Stimulated activated CD4-positive, alpha-beta T cell treated with anti-CD3 and anti-CD28 coated beads, Interleukin-1b, Interleukin-23, amount 100 ng/mL, for 48 hours (primary cell): ENCODE measurements at places on chromosomes 13 and 19.
A peak's percentile ranks its signal among the peaks of the same experiment; 100 is the strongest.

GRCh38 chr19:15612342-15612741, 2.7 kb upstream of the CYP4F8 start:
- DNase-seq: no peak

- DNase-seq: no peak
Measured at GRCh38 chr19:31164791-31165251, 184.4 kb downstream of the TSHZ3 start.

- DNase-seq: no peak
Measured at GRCh38 chr19:30516531-30516930, 144.3 kb downstream of the ZNF536 start.

GRCh38 chr19:46271481-46272197, 25.2 kb upstream of the HIF3A start:
- peak; percentile 21 for DNase-seq

DNA sequence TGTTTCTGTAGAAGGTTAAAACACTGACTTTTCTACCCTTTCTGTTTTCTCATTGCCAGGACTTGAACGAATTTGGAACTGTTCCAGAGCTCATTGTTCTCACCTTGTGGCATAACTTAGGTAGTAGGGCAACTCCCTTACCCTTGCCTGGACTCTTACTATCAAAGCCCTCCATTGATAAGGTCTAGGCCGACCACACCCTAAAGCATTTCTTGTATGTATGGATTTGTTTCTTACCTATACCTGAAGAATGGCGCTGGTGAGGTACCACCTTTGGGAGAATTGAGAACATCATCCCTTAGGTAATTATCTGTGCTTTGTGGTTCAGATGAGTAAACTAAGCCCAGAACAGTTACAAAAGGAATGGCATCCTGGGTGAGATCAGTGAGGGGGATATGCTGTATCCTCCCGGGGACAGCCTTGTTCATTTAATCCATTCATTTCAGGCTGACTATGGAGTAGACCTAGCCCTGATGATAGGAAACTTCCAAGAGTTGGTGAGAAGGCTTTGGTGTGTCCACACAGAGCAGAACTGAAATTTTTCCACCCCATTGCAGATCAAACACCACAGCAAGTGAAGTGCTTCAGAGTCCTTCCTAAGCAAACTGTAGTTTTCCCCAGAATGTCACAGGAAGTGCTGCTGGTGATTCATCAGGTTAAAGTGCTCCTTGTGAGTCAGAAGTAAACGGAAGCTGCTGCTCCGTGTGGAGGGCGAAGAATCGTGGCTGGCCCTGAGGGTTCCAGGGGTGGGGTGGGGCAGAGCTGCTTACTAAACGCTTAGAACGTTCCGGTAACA, 113.0 kb downstream of the TEX26 start:
- peak; percentile 85 for DNase-seq

DNA sequence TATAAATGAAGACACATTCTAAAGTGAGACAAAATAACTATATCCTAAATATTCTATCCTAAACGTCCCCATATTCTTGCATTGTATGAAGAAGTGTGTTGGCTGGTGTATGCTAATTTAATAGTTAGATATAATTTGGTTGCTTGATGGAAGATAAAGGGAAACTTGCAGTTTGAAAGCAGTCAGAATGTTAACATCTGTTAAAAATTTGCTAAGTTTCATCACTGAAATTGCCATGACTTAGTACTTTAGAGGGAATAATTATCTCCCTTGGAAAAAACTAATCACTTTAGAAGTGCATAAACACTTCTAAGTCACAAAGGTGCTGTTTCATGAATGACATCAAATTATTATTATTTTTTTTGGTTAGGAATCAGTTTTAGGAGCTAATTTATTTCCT, 61.6 kb downstream of the ITGBL1 start:
- DNase-seq: no peak

DNA sequence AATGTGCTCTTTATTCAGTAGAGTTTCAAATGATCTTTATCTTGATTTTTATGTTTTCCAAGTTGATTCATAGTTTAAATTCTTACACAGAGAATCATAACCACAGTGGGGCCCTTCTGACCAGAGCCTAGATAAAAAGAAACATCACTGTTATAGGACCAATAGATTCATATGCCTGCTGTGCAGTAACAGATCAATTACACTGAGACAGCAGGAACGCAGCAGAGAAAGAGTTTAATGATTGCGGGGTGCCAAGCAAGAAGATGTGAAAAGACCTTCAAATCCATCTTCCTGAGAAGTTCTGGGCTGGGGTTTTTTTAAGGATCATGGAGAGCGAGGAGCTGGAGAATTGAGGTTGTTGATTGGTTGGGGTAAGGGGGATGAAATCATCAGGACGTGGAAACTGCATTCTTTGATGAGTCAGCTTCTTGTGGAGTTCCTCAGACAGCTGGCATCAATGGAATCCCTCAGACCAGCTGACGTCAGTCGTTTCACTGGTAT, 346.6 kb downstream of the TBC1D4 start:
- no peak for DNase-seq

DNA sequence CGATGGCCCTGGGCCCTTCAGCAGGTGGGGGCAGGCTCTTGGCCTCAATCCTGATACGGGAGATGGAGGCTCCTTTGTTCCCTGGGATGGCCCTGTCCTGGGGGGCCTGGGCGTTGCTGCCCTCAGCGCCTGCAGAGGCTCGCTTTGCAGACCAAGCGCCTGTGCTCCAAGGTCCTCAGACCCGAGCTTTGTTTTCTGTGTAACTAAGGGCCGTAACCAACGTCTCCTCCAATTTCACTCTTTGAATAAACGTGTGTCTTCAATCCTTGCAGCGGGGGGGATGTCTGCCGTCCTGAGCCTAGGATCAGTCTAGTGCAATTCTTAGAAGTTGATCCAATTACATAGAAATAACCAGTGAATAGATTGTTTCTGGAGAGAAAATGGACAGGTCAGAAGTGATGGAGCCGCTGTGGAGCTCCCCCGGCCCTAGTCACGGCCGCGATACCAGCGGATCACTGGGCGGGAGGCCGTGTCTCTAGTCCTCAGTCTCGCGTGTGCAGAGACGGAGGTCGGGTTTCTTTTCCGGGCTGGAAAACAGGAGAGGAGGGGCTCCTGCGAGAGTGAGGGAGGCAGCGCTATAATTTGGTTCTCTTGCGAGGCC, 5.3 kb downstream of the PTBP1 start:
- no peak for DNase-seq

DNA sequence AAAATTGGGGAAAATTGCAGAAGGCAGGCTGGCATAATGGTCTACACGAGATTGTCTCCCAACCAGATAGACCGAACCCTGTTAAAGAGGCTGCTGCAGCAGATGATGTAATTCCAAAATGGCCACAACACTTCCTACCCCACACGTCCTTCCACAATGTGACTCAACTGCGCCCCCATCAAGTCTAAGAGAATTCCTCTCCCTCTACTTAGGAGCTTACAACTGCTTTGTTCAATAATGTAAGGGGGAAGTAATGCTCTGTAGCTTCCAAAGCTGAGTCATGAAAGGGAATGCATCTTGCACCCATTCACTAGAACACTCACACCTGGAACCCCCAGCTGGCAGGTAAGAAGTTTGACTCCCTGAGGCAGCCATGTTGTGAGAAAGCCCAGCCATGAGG, 117.8 kb upstream of the IRS2 start:
- no peak for DNase-seq

- DNase-seq: no peak
Measured at GRCh38 chr19:42185277-42185676, 32.2 kb downstream of the DEDD2 start.

DNA sequence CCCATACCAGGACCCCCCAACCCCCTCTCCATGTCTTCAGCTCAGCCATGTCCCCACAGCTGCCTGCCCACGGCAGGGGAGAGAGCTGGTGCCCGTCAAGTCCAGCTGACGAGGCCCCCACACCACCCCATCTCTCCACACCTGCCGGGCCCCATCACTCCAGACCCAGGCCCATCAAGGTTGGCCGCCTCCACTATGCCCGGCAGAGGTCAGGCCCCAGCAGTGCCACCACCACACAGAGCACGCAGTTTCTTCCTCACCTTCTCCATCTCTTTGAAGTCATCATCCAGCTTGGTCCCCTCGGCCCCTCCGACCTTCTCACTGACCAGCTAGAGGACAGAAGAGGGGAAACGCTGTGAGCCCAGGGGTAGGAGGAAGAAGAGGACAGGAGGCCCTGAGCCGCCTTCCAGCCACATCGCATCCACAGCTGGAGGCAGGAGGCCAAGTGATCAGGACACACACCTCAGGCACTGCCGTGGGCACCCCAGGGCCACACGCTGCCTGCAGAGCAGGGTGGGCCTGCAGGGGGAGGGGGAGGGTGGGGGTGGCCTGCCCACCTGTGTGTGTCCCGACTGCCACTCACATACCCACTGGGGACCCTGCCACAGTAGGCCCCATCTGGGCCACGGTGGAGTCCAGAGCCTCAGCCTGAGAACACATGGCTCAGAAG, 23.4 kb downstream of the MPND start:
- no peak for DNase-seq

- DNase-seq: no peak
Measured at GRCh38 chr19:42278452-42279154, 9.6 kb downstream of the CIC start.

GRCh38 chr13:33697926-33698325, 120.0 kb upstream of the RFC3 start:
- no peak for DNase-seq

DNA sequence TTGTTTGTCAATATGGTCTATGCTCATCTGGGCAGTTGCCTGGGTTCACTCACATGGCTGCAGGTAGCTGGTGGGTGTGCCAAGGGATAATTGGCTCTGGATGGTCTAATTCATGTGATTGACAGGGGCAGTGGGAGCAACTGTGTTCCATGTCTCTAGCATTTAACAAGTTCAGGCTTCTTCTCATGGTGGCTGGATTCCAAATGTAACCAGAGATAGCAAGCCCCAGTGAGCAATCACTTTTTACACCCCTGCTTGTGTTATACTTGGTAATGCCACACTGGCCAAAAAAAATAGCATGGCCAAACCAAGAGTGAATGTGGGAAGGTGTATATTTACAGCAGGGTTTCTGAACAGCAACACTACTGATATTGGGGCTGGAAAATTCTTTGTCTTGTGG, 89.6 kb upstream of the TNFSF11 start:
- no peak for DNase-seq

DNA sequence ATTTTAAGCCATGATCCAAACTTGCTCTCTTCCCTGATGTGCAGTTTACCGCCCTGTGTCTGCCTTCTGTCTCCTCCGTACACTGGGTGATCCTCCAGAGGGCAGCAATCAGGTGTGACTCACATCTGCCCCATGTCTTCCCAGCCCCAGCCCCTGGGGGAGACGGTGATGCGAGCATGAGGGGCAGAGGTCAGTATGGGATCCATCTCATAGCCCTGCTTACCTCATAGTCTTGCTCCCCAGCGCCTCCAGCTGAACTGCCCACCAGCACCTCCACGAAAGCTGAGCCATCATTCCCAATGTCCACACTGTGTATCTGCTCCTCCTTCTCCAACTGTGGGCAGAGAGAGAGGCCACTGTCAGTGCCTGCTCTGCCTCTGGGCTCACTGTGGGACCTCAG, 14.6 kb downstream of the XRCC1 start:
- no peak for DNase-seq

DNA sequence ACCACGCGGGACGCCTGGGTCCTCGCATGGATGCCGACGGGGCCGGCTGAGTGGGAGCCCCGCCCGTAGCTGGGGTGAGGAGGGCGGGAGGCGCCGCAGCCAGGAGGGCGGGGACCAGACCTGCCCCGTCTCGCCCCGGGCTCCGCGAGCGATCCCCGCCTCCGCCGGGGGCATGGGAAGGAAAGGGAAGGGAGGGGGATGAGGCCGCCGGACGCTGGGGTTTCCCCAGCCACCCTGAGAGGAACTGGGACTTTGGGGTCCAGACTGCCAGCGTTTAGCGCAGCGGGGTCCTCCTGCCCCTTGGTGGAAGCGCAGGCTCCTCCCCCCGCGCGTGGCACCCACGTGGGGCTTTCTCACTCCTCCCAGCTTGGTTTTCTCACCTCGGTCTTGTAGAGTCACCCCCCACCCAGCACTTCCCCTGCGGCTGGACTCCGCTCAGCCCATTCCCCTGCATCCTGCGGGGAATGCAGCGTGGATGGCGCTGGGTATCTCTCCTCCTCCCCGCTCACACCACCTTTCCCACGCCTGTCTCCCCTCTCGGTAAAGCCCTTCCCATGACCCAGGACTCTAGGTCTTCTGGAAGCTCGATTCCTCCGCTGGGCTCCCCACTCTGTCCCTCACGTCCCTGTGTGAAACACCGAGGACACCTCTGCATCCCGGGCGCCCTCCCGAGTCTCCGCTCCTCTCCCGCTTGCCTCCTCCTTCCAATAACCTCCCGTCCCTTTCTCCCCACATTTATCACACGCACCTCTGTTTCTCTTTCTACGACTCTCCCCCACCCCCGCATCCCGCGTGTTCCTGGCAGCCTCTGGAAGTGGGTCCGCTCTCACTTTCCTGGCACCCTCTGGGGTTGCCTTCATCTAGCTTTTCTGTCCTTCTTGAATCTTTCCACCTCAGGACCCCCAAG, 2.1 kb downstream of the TGFB1 start:
- DNase-seq: peak; percentile 80

DNA sequence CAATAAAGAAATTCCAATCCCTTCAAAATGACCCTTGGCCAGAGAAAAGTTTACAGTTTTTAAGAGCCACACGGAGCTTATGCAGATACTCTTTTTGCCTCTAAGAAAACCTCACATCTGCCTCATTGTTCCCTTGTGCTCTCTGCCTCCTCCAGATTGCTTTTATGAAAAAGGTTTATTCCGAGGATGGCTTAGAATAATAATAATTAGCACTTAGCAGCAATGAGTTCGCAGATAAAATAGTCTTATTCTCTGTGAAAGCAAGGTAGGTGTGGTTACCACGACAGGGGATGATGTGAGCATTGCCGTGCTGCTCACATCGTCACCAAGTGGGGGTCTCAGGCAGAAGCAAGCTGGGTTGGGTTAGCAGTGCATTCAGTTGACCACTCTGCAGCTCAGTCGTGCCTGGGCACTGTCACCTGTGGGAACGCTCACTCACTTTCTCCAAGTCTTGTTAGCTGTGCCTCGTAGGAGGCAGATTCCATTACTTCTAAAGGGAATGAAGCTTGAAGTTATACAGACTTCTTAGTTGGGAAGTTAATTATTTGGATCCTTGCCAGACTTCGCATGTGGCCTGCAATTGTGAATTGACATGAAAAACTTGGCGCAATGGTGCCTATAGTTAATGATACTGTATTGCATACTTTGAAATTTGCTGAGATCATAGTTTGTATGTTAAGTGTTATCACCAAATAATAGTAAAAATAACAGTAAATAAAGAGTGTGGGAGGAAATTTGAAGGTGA, 157.2 kb downstream of the MYO16 start:
- DNase-seq: no peak

DNA sequence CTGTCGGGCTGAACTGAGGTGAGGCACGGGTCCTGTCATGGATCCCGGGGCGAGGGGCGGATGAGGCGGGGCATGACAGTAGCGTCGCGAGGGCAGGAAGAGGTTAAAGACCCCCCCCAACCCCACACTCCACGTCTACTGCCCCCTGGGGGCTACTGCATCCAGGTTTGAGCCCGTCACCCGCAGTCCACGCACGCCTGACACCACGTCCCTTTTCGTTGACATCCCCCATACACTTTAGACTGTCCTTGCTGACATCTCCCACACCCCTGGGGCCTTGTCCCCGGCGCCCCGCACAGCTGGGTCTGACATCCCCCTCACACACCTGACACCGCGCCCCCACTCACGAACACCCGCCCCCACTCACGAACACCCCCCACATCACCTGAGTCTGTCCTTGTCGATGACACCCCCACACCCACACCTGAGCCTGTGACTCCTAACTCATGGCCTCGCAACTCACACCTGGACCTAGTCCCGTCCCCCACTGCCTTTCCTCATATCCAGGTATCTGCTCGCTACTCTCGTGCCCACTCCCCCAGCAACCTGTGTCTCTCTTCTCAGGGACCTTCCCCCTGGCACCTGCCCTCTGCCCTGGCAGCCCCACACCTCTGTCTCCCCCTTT, 416 bp downstream of the SLC25A42 start:
- no peak for DNase-seq

GRCh38 chr13:112330479-112331381, 45.4 kb upstream of the SPACA7 start:
- no peak for DNase-seq
